PC-9 (cell line): ENCODE measurements at places on chromosomes 6 and 20.

DNA sequence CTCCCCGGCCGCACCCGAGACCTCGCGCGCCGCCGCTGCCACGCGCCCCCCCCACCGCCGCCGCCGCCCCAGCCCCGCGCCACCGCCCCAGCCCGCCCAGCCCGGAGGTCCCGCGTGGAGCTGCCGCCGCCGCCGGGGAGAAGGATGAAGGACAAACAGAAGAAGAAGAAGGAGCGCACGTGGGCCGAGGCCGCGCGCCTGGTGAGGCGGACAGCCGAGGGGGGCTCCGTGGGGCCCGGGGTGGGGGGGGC is 426 bp downstream of the ASXL1 start:
- DNase-seq, result no peak

GRCh38 chr20:19757487-19758132 is 448 bp upstream of the RIN2 start:
- peak; percentile 79 for DNase-seq

DNA sequence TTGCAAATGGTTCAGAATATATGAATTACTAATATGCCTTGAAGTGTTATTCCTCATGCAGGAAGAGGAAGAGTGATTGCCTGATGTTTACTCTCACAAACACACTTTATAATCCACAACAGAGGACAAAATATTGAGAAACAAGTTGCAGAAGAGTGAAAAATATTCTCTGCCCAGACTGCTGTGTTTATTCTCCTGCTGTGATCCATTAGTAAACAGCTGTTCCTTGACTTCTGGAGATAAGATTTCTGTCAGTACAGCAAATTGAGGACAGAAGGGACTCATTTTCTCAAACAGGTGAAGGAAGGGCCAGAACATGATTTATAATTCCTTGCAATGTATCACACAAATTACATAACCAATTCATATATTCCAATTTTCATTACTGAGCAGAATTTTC is 148.0 kb downstream of the EPM2A start:
- no peak for DNase-seq

- no peak for DNase-seq
Measured at GRCh38 chr20:34110025-34110744, 1.9 kb downstream of the EIF2S2 start.

DNA sequence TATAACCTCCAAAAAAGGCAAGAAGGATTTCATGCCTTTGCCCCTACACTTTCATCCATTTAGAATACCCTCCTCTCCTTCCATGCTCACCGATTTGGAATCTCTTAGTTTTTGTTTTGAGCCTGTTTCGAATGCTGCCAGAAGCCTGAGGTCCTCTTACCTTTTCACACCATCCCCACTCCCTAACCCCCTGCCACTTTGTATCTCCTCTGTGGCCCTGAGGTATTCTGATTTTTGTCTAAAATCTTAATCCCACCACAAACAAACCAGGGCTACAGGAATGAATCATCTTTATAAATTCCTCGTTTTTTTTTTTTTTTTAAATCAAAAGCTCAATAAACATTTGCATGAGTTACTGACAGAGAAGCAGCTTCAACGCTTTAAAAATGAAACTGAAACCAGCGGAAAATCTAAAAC is 1.6 kb upstream of the RPS12 start:
- DNase-seq, result peak; percentile 70

- DNase-seq, result no peak
Measured at GRCh38 chr20:37282556-37282955, 6.9 kb upstream of the MANBAL start.

DNA sequence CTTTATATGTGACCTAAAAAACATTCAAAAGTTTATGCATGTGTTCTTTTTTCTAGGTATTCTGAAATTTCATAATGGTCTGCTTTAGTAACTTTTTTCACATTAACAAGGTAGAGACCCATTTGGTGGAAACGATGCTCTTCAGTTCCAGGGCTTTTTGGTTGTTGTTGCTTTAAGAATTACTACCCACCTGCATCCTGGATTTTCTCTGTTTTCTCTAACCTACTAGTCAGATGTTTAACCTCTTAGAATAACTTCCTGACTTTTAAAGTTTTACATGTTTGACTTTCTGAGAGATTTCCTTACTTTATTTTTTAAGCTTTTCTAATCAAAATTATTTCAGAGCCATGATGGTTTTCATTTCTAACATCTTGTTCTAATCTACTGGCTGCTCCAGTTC is 14.9 kb downstream of the TULP4 start:
- no peak for DNase-seq

DNA sequence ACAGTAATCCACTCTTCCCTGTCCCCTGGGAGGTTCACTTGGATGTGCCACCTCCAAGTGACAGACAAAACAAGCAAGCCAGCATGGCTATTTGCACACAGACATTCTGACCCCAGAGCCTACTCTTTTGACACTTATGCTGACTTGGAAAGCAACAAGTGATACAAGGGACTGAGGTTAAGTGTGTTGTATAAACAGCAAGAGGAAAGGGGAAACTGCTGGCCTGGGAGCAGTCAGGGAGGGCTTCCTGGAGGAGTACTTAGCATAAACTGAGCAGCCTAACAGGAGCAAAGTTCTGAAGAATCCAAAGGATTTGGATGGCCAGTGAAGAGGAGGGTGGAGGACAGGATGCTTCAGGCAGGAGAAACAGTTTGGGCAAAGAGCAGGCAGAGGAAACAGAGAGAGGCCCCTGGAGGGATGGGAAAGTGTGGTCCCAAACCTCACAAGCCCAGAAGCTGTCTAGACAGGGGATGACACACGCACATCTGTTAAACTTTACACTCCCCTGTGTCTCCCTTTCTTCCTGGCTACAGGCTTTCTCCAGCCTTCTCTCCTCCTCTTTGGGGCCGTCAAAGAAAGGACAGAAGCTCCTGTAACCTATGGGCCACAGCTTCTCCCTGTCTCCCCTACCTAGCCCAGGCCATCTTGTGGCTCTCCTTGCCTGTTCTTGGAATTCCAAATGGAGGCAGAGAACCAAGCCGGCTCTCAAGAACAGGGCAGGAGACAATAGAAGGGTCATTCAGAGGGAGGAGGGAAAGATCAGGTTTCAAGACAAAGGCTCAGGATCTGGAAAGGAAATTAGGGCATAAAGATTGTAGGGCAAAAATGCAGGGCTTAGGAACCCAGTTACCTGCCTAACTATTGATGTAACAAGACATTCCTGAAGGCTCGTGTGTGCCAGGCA is 19.3 kb downstream of the SULF2 start:
- no peak for DNase-seq

GRCh38 chr6:150490586-150490985 is 109.1 kb upstream of the PLEKHG1 start:
- peak; percentile 52 for DNase-seq

- no peak for DNase-seq
Measured at GRCh38 chr20:50551288-50551687, 41.1 kb downstream of the PTPN1 start.
